T-helper 1 cell (primary cell): ENCODE measurements at places on chromosomes 12 and 14.

DNA sequence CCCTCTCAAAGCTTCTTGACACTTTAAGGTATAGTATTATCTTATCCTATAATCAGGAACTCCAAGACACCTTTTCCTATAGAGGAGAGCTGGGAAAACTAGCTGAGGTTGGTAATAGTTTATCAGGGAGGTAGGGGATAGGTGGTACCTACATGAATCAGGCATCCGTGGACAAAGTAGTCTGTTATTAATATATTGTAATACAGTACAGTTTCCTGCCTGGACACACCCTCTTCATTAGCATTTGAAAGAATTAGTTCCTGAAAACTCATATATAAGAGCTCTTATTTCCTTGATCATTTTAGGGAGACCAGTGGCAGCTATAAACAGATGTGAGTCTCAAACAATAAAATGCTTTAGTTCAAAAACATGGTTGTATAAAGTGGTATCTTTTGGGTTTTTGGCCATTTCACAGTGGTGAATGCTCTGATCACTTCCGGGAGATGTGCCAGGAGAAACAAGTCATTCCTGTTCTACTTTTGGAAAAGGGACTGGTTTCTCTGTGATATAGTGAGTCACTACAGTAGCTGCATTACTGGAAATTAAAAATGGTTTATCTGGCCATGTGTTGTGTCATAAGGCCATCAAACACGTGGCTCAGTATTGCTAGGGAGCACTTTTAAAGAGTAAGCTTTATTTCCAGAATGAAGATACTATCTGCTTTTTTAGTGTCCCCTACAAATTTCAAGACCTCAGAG is 98.1 kb downstream of the KLRB1 start:
- DNase-seq = no peak

DNA sequence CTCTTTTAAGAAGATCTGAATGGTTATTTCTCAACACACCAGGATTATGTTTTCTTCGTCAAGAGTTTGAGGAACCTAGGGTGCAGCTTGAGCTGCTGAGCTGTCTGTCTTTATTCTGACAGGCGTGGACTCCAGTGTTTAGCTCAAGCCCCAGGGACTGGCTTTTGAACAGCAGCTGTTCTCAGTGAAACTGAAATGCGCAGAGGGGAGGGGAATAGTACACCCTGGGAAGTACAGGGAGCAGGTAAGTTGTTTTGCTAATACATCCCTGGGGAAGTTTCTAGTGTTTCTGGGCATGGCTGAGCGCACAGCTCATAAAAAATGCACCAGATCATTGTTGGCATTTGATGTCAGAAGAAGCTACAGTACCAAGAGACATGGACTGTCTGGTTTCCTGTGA is 659.8 kb downstream of the DIO2 start:
- DNase-seq = no peak

GRCh38 chr14:23062002-23062401 is 4.7 kb upstream of the CDH24 start:
- no peak for DNase-seq

- no peak for DNase-seq
These were observed 37.7 kb downstream of the RASAL1 start for GRCh38 chr12:113097716-113098440.

GRCh38 chr14:73776194-73776537 is 62.0 kb upstream of the PNMA1 start:
- DNase-seq = no peak

- no peak for DNase-seq
These were observed 91.7 kb downstream of the TMX1 start for GRCh38 chr14:51331486-51332367.

- DNase-seq = no peak
These were observed 15.3 kb downstream of the MEG3 start for GRCh38 chr14:100841066-100841760.

DNA sequence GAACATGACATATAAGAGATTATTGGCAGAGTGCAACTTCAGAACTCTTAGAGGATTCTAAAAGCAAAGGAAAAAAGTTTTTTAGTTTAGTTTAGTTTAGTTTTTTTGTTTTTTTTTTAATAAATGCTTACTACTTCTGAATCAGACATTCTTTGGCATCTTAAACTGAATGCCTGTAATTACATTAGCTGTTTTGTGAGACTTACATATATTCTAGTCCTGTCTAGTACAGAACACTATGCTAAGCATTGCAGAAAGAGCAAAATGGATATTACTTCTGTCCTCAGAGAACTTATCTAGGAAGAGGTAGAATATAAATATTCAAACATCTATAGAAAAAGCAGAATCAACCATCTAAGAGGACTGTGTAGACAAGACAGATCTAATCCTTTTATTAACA is 133.2 kb downstream of the RAD51B start:
- DNase-seq = no peak

DNA sequence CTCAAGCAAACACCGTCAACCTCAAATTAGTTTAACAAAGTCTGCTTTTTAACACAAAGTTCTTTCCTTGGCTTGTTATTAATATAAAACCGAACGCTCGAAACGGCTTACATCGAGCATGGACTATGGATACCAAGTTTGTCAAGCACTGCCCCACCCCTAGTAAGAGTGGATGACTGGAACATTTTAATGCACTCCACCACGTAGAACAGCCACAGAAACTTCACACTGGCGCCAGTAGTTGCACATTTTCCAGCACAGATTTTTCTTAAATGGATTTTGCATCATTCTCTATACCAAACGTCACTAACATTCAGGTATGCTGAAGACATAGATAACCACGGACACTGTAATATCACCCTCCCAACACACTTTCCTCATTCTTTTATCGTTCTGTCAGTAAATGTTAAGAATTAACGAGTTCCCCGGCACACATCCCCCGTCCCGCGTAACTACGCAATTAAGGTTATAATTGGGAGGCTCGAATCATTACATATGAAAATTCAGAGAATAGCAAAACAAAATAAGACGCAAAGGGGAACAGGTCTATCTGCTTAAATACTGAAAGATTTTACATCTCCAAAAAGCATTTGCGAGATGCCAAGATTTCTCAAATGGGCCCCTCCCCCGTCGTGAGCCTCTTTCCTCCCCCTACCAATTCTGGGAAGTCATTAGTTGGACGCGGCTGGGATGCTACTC is 990 bp downstream of the FERMT2 start:
- DNase-seq = no peak

DNA sequence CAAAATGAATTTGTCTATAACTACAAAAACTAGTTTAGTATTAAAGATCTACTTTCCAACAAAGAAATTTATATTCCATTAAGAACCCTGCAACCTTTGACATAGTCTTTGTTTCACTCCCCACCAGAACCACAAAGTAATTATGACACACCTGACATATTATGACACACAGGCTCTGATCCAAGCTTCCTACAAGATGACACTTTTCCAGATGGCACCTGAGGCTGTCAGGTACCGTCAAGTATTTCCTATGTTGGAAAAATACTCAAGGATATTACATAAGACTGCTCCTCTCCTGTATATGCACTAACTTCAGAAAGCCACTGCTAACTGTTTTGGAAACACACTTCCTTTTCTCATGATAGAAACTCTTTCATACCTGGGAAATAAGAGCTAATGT is 38.9 kb downstream of the STXBP6 start:
- no peak for DNase-seq

GRCh38 chr14:85634205-85634604 is 104.3 kb downstream of the FLRT2 start:
- DNase-seq = no peak

GRCh38 chr14:64864258-64864657 is 15.4 kb downstream of the SPTB start:
- no peak for DNase-seq
